Fibroblast of skin of right quadriceps (primary cell): ENCODE measurements at places on chromosomes 7 and 10.

DNA sequence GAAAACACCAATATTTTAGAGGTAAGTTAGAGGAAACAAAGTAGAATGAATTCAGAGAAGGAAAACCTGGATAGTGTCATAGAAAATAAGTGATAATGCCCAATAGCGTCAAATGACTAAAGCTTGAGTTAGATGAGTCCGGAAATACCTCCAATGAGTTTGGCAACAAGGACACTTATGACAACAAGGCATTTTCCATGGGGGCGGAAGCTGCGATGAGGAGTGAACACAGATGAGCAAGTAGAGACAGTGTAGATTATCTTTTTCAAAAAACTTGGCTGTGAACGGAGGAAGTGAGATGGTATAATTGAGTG, 383 bp upstream of the R3HCC1L start:
- DNase-seq, result no peak

DNA sequence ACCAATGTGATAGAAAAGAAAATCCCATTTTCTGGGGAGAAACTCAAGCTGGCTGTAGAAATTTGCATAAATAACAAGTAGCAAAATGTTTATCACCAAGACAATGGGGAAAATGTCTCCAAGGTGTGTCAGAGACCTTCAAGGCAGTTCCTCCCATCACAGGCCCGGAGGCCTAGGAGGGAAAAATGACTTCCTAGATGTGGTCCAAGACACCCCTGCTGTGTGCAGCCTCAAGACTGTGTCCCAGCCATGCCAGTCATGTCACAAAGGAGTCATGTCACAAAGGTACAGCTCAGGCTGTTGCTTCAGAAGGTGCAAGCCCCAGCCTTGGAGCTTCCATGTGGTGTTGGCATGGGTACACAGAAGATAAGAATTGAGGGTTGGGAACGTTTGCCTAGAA, 33.7 kb upstream of the THSD7A start:
- no peak for DNase-seq

DNA sequence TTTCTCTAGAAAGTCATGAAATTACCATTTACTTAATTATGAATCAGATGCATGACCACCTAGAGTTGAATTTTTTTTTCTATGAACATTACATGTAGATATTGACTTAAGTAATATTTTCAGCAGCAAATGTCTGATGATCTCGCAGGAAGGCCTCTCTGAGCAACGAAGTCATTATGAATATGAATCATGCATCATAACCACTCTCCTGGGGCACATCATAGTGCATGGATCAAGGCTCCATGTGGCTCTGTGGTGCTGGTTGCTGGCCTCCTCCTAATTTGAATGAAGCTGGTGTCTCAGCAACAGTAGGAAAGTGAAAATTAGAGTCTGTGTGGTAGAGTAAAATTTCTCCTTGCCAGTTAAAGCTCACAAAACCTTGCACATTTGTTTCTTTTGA, 121.4 kb upstream of the INHBA start:
- peak; percentile 71 for DNase-seq

- no peak for DNase-seq
These were observed 209.0 kb downstream of the JCAD start for GRCh38 chr10:29850371-29850770.

DNA sequence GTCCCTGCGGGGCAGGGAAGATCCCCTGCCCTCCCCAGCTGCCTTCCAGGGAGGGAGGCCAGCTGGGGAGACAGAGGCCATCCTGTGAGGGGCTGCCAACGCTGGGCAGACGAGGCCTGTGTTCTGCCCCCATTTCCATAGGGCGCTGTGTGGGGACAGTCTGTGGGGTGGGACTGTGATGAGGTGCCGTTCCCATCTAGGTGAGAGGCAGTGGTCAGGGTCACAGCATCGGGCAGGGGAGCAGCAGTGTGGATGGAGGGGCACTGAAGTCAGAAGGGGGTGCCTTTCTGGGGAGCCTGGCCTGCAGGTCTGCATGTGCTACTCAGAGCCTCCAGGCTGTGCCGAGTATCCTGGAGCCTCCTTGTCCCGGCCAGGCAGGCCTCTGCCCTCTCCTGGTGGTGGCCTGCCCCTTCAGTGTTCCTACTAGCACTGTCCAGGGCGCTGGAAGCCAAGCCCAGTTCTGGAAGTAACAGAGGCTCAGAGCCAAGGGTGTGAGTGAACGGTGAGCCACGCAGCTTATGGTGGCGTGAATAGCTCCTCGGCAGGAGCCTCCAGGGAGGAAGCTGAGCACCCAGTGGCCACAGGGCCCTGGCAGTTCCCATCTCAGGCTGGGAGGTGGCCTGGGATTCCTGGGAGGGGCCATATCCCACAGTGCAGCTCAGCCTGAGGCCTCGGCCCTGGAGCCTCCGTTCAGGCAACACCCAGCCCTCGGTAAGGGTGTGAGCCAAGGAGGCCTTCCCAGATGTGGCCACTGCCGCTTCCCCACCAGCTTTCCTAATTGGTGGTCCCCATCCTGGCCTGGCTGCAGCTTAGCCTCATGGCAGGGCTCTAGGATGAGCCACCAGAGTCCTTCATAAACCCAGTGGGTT, 23.3 kb upstream of the CSGALNACT2 start:
- no peak for DNase-seq

GRCh38 chr10:110444004-110444337, 53.7 kb upstream of the DUSP5 start:
- DNase-seq, result no peak

DNA sequence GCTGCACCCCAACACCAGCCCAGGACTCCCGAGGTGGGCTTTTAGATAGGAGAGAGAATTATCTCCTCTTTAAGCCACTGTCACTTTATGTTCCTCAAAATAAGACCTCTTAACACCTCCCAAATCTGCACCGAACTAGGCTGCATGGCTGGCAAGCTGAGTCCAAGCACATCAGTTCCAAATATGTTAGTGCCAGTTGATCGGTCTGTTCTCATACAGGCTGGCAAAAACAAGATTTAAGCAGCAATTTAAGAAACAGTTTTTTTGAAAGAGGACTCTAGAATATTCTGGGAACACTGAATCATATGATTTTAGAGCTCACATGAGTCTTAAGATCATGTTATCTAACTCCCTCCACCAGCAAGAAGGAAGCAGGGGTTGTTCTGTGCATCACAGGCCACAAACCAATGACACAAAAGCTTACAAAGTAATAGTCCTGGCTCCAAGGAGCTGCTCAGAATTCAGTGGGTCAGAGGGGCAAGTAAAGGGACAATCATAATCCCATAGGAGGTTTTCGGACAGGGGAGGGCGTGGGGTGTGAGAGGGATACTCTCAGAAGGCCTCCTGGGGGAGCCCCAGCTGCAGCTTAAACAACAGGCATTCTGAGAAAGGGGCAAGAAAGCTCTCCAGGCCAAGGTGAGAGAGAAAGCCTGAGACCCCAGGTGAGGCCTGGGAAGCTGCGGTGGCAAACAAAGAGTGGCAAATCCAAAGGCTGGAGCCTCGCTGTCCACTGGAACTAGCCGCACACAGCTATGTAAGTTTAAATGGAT, 7.1 kb downstream of the COBL start:
- no peak for DNase-seq

- no peak for DNase-seq
These were observed 10.3 kb upstream of the H2AZ2 start for GRCh38 chr7:44858161-44858560.

DNA sequence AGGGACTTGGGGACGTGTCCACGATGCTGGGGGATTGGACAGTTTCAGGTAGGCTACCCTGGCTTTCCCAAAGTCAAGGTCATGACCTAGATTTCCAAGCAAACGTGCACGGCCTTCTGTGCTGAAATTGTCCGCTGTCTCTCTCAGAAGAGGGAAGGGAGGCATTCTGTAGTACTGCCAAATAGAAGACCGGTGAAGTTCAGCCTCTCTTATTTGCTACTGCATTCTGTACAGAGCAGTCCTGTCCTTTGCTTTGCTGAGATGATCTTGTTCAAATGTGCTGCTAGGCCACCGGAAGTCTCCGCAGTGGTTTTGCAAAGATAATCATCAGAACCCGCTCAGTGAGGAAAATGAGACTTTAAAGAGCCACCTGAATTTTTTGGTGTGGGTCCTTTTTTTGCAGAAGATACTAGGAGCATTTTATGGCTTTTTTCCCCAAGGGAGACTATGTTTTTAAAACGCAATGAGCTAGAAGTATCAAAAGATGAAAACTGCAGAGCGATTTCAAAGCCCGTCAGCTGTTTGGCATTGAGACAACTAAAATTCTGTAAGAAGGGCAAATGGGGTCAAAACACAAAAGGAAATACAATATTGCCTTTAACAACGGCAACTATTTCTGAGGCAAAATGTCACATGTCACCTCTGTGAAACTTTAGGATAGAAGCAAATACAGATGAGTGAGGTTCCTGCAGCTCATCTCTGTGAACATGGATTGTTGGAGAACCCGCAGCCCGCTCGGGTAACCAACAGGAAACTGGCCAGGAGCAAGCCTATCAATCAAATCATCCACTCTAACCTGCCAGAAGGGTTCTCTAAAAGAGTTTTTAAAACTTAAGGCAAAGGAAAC, 1.3 kb upstream of the NMT2 start:
- DNase-seq, result no peak

GRCh38 chr7:110921595-110922151, 169.3 kb upstream of the LRRN3 start:
- no peak for DNase-seq

- DNase-seq, result no peak
These were observed 51.1 kb upstream of the KCNIP2 start for GRCh38 chr10:101894742-101895141.

DNA sequence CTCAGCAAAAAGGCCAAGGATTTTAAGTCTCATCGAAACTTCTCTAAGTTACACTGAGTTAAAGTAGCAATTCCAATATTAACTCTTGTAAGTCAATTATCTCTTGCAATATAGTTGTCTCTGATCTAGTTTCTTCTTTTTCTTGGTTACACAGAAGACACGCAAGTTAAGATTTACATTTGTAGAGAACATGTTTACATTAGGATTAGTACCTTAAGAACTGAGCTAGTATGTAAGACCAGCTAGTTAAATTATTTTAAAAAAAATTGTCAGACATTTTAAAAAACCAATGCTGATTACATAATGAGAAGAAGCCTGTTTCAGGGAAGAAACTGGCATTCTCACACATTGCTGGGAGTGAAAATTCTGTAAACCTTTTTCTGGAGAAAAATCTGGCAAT, 31.4 kb downstream of the FRA10AC1 start:
- DNase-seq, result no peak

DNA sequence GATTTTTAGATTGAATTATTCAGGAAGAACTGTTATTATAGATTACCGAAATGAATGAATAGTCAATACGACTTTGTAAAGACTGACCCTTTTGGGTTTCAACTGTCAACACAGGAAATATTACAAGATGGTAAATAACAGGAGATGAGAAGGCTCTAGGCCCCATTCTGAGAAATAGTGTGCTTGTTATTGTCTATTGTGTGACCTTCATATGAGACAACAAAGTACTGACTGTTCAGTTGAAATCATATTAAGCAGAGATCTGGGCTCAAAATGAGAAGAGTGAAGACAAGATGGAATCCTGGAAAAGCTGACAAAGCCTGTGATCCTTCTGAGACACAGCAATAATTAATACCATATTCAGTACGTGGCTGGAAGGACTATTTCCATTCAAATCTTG, 503.8 kb downstream of the INHBA start:
- DNase-seq, result no peak

GRCh38 chr7:29416276-29416937, 147.2 kb upstream of the PRR15 start:
- DNase-seq, result no peak

- peak; percentile 63 for DNase-seq
These were observed 448 bp upstream of the SRPK2 start for GRCh38 chr7:105389088-105389650.

DNA sequence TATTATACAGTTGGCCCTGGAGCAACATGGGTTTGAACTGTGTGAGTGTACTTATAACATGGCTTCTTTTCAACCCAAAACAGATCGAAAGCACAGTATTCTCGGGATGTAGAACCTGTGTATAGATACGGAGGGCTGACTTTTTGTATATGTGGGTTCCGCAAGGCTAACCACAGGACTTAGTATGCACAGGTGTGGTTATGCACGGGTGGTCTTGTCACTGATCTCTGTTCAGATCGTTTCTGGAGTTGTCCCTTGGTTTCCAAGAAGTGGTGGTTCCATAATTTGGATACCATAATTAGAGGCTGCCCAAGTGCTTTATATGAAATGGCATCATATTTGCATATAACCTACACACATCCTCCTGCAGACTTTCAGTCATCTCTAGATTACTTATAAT, 10.9 kb upstream of the BHLHA15 start:
- no peak for DNase-seq

GRCh38 chr10:88499569-88500470, 83.3 kb downstream of the RNLS start:
- peak; percentile 50 for DNase-seq

- DNase-seq, result no peak
These were observed 123.8 kb upstream of the PDSS1 start for GRCh38 chr10:26573674-26574073.

DNA sequence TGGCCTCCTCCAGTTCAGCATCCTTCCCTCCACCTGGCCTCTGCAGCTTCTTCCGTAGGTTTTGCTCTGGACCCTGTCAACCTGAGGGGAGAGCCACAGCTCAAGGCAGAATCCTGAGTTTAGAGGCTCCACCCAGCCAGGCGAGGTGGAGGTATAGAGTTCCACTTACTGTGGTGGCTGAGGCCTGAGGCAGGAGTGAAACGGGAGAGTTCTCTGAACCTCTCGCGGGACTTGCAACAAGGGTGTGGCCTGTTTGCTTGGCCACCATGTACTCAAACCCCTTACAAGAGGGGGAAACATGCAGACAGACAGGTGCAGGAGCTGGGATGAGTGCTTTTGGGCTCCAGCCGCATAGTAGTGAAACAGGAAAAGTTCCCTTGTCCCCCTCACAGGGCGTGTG, 154.0 kb upstream of the C7orf33 start:
- DNase-seq, result no peak

GRCh38 chr7:1646957-1647891, 22.9 kb upstream of the ELFN1 start:
- peak; percentile 43 for DNase-seq

DNA sequence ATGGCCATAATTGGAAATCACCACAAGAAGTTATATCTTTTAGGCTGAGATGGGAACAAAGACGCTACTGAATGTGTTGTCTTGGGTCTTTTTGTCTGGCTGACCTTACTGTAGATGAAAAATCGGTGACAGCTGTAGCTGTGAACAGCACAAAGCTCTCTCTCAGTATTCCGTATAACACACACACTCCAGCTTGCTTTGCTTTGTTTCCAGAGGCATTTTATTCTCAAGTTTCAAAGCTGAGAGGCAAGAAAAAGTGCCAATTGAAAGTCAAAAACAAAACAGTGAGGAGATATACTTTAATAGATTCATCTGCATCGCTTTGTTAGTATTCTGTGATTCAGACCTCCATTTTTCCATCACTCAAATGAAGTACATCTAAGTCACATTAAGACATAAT, 39.6 kb upstream of the CABCOCO1 start:
- no peak for DNase-seq

- DNase-seq, result no peak
These were observed 20.6 kb downstream of the SEPHS1 start for GRCh38 chr10:13327534-13327933.

- peak; percentile 65 for DNase-seq
These were observed 83.3 kb upstream of the DNAJC1 start for GRCh38 chr10:22086730-22087401.

GRCh38 chr7:140596519-140597427, 43.8 kb downstream of the DENND2A start:
- DNase-seq, result peak; percentile 44
